Fibroblast of skin of right quadriceps (primary cell): ENCODE measurements at places on chromosomes 16 and 17.

GRCh38 chr17:51103050-51103449, 17.6 kb downstream of the SPAG9 start:
- DNase-seq = no peak

DNA sequence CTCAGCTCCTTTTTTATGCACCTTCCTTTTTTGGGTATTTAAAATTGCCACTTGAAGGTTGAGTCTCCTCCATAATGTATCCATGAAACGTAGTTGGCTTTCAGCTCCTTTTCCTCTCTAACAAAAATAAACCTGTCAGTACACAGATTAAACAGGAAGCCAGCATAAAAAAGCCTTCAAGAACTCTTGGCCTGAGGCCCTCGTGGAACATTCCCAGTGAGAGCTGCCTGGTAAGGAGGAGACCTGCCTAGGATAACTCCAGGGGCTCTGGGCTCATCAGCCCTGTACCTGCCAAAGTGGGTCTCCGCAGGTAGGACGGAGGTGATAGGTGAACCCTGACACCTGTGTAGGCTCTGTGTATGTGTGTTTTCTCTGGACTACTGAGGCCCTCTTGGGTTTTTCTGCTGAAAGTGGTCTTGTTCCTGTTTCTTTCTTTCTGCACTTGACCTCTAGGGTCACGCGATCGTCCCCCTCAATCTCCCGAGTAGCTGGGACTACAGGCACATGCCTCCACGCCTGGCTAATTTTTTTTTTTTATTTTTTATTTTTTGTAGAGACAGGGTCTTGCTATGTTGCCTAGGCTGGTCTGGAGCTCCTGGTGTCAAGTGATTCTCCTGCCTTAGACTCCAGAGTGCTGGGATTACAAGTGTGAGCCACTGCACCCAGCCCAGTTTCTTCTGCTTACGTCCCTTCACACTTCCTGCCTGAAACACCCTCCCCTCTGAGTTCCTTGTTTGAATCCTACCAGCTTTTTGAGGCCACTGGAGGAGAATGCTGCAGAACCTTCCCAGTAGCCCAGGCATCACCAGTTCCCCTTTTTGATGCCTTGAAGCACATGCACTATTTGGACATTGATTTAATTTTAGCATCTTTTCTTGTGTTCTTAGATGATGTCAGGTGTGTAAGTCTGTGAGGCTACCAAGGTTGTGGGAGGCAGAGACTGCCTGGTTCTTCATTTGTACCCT, 9.8 kb downstream of the PGS1 start:
- peak; percentile 22 for DNase-seq

DNA sequence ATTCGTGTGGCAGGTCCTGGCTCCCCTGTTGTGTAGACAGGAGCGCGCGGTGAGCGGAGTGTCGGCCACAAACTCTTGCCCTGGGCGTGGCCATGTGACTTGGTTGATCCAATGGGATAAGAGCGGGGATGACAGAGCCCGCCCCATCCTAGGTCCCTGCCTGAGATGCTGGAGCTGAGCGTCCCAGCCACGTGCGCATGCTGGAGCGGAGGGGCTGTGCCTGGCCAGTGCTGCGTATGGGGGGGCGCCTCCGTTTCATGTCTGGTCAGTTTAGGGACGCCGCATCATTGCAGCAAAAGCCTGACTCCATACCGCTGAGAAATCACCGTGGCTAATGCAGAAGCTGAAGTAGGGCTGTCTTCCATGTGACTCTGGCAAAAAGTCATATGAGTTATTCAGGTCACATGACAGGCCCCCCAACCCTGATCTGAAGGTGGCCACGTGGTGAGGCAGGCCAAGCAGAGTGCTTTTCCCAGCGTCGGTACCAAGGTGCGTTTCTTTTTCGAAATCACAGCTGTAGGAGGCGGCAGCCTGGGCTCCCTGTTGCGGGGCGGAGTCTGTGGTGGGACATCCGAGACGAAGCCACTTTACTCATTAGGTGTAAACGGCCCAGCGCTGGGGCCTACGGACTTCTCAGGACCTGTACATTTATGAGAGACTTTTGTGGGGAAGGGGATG, 22.5 kb downstream of the HSBP1 start:
- DNase-seq = no peak

GRCh38 chr17:71975331-71975801, 145.5 kb upstream of the SOX9 start:
- DNase-seq = peak; percentile 49

DNA sequence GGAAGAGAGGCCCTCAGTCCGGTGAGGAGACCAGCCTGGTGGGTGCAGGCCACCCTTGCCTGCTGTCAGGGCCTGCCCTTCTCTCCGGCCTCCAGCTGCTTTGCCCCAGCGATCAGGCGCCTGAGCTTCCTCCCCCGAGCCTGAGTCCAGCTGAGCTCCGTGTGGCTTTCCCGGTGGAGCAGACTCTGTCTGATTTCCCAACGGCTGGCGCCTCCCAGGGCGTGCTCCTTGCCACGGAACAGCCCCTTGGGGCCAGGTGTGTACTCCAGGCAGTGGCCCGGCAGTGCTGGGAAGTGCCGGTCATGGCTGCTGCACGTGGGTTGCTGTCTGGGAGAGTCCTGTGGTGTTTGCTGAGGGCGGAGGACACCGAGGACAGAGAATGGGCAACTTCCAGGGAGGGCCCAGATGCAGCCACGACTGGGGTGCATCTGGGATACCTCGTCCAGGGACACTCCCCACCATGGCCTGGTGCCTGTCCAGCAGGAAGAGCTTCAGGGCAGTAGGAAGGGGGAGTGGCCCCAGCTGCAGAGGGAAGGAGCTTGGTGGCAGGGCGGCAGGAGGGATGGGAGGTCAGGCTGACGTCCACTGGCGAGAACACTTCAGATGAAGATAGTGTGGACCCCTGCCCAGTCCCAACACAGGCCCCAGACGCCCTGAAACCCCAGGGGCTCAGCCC, 22.5 kb downstream of the METRNL start:
- DNase-seq = no peak

GRCh38 chr17:65900216-65900615, 291.7 kb downstream of the CEP112 start:
- no peak for DNase-seq

GRCh38 chr16:29909391-29909790, 9.1 kb downstream of the ASPHD1 start:
- DNase-seq = peak; percentile 51

GRCh38 chr17:35192708-35193107, 1.5 kb downstream of the SLC35G3 start:
- no peak for DNase-seq

GRCh38 chr17:60089096-60089806, 10.5 kb upstream of the HEATR6 start:
- DNase-seq = no peak

DNA sequence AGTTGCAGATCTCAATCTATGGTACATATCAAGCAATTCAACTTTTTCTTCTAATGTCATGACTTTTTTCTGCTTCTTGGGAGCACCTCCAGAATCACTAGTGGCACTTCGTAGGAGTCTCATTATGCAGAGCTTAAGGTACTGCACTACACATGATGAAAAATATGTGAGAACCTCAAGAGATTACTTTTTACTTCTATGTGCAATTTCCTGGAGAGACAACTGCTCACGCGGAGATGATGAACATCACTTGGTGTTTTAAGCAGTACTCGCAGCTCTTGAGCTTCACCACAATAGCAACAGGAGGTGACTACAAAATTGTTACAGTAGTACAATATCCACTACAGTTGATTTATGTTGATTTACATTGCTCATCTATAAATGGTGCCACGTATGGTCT, 79.7 kb downstream of the MRTFB start:
- DNase-seq = no peak

DNA sequence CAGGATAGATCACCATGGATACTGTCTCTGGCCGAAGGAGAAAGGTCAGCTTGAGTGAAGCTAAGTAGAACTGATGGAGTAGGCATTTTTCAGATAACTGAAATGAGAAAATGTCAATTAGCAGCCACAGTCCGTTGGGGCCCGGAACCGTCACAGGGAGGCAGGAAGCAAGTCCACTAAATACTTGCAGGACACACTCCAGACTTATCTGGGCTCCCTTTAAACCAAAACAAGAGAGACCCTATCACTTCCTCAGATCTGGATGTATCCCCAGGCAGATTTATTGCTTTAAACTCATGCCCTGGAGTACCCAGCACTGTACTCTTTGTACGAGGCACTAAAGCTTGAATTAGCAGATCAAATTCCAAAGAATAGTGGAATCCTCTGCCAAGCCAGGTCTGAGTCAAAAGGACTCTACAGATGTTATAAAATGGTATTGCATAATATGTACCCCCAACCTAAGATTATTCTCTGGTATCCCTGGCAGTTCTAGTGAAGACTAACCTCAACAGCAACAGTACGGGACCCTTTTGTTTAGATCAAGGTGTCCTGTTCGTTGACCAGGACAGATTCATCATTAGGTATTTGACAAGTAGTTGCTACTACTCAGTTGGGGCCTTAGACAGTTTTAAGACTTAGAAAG, 8.1 kb downstream of the ZP2 start:
- no peak for DNase-seq

- DNase-seq = no peak
Measured at GRCh38 chr16:12811441-12812383, 8.0 kb upstream of the CPPED1 start.

DNA sequence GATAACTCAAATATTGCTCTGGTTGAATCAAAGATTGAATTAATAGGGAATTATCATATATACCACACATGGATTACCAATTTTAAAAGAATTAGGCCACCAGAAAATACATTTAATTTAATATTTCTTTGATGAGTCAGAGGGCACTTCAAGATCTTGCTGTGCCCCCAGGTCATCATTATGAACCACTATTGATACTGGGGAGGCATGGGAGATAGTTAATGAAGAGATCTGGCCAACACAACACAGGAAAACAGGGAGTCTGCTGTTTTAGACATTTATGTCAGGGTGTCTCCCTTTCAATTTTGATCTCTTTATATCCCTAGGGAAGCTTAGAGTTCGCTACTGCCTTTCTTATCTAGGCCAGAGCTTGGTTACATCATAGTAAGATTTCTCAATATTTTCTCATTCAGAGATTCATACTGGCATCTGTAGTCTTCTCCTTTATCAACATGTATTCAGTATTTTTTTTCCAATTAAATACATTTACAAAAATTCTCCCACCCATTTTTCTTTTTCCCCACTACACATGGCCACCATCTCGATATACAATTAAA, 158.3 kb upstream of the ZFHX3 start:
- no peak for DNase-seq

- DNase-seq = peak; percentile 47
Measured at GRCh38 chr16:12971241-12971640, 69.8 kb downstream of the SHISA9 start.

- no peak for DNase-seq
Measured at GRCh38 chr17:70232466-70232865, 63.1 kb downstream of the KCNJ2 start.

DNA sequence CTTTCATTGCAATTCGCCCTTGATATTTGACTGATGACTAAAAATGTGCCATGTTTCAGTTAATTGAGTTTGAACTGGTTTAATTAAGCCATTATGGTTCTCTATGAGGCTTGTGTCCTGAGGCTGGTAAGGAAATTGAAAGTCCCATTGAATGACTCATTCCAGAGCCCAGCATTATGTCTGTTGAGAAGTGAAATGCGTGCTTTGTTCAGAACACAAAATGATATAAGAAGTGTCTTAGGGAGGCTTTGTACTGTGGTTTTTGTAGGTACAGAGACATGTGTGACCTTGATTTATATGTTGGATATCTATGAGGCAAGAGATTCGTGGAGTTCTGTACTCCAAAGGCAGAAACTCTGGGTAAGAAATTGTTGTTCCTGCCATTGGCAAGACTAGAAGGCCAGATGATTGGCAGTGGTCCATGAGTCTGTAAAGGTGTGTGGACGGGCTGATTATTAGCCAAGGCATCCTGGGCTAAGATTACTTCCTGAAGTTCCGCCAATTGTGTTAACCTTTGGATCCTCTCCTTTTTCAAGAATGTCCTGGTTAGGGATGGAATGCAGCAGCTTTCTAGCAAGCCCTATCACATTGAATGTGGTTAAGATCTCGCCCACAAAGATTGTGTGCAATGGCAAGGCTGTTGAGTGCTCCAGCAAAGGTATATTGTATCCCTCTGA, 103.7 kb downstream of the NPIPB5 start:
- no peak for DNase-seq

GRCh38 chr16:81779536-81780320, 637 bp downstream of the PLCG2 start:
- no peak for DNase-seq

DNA sequence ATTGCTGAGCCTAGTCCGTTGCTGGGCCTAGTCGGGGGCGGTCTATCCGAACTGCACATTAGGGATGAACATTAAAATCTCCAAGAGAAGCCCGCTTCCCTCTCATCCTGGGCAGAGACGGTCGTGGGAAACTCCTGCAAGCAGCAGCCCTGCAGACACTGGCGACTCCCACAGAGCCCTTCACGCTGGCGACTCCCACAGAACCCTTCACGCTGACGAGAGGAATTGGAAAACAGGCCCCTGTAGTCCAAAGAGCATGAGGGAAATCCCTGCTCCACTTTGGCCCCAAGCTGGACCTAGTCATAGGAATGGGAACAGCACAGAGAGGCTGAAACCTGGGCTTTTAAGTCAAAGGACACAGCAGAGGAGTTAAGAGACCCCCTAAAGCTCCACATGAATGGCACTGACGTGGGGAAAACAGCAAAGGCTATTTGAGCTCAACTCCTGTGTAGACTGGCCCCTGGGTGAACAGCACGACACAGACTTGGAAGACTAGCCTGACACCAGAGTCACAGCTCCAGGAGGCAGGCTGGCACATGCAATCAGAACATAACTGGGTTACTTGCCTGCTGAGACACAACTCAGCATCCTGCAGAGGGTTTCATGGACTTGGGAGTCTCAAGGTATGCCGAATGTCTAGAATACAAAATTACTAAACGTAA, 42.2 kb downstream of the WDR45B start:
- no peak for DNase-seq

- DNase-seq = peak; percentile 11
Measured at GRCh38 chr16:14958970-14959369, 15.9 kb upstream of the PDXDC1 start.

DNA sequence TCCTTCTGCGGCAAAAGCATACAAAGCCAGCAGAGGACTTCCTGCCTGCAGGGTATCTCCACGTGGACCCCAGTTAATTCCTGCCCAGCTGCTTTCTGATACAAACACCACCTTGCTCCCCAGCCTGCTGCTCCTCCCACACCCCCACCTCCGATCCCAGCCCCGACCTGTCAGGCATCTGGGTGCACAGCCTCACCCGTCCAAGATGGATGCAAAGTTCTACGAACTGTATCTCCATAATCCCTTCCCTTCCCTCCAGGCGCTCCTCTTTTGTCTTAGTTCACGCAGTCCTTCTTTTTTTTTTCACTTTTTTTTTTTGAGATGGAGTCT, 15.6 kb upstream of the FOXJ1 start:
- DNase-seq = no peak

- peak; percentile 2 for DNase-seq
Measured at GRCh38 chr16:76478105-76478504, 200.9 kb downstream of the CNTNAP4 start.

- no peak for DNase-seq
Measured at GRCh38 chr17:77382356-77382911, 241.7 kb downstream of the SEC14L1 start.

- no peak for DNase-seq
Measured at GRCh38 chr16:28981517-28981916, 3.3 kb upstream of the LAT start.

- DNase-seq = no peak
Measured at GRCh38 chr17:17154981-17155380, 51.2 kb downstream of the PLD6 start.
